ENCODE measurements at places on chromosomes 16 and 17. TPM values are rescaled to one million over a fixed set of nuclear protein-coding genes. Genes with fewer than 3 reads are reported as not detected.

CACNG5 gene
- total RNA-seq = not detected

C16orf86 gene
- 3.6 TPM for total RNA-seq

SLC12A3 gene
- total RNA-seq = not detected

KRTAP17-1 gene
- not detected for total RNA-seq

NPW gene
- not detected for total RNA-seq

CA5A gene
- not detected for total RNA-seq

ST6GALNAC1 gene
- 7.1 TPM for total RNA-seq

All from right atrium auricular region (tissue), 2 donors.